Dermis microvascular lymphatic vessel endothelial cell (primary cell): ENCODE measurements at places on chromosomes 3 and 15. TPM values are rescaled to one million over a fixed set of nuclear protein-coding genes. Genes with fewer than 3 reads are reported as not detected.
A peak's percentile ranks its signal among the peaks of the same experiment; 100 is the strongest.

DNA sequence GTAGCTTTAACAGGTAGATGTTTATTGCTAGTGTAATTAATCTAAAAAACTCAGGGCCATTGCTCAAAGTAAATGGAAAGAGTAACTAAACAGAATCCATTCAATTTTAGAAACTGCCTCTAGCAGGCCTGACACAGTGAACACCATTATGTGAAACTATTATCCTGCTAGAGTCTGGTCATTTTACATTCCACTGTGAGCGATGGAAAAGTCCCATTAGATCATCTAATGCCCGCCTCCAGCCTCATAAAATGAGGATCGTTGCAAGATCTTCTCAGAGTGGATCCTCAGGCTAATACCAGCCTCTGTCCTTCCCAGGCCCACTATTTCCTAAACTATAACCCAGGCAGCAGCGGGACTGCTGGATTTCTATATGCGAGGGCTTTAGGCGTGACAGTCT is 107.7 kb downstream of the WDR76 start:
- no peak for DNase-seq

DNA sequence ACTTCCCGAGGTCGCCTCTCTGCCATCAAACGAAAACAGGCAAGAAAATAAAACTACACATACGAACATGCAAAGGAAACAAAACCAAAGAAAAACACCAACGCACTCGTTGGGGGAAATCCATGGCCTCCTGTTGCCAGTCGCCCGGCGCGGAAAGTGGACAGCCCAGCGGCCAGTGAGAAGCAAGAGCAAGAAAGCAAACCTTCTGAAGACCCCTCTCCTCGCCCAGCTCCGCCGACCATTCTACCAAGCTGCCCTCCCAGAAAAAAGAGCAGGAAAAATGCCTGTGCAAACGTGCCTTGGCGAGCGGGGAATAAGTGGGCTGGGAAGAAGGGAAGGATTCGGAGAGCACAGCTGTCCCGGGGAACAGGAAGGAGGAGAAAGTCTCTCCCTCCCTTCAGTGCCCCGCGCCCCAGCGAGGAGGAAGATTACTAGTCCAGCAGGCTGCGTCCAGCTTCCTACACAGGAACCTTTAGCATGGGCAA is 802 bp upstream of the NECTIN3 start:
- DNase-seq: no peak

- no peak for DNase-seq
Observed at GRCh38 chr15:81419332-81419943, 45.4 kb upstream of the TMC3 start.

DNA sequence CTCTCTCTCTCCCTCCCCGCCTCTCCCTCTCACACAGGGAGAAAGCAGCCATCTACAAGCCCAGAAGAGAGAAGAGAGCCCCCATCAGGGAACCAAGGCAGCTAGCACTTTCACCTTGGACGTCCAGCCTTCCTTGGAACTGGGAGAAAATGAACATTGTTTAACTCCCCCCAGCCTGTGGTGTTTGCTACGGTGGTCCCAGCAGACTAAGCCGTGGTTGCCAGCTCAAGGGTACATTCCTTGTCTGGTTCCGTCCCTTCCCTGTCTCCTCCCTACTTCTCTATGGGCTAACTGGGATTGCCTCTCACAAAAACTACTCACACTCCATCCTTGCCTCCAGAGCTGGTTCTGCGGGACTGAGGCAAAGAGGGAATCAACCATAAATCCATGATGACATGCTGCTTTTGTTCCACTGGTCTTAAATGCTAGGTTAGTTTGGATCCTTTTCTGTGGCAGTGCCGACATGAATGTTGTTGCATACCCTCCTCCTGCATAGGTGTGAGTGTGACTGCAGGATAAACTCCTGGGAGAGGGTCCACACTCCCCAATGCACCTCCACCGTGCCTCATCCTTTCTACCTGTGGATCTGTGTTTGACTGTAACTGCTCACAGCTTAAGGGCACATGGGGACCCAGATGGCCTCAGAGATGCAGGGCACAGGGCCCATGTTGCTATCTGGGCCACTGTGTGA is 12.0 kb downstream of the C3orf22 start:
- DNase-seq: no peak

Gene SEMA6D
- total RNA-seq: 0.39 and 1.5 TPM in 2 replicates

DNA sequence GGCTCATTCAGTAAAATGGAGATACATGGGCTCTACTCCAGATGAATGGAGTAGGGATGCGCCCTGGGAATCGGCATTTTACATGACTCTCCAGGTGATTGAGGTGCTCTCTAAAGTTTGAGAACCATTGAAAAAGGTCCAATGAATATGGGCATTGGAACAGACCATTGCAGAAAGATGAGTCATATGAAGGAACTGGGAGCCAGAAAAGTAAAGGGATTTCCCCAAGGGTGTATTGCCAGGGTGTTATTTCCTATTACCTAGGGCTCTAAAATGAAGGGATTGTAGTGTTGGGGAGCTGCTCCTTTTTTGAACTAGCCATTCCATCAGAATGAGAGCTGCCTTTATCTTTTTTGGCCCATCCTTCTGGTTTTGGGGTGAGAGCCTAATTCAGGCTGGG is 21.7 kb downstream of the CLDN11 start:
- DNase-seq: peak; percentile 42

Gene RGMA
- total RNA-seq: under 0.01 TPM in 2 replicates

DNA sequence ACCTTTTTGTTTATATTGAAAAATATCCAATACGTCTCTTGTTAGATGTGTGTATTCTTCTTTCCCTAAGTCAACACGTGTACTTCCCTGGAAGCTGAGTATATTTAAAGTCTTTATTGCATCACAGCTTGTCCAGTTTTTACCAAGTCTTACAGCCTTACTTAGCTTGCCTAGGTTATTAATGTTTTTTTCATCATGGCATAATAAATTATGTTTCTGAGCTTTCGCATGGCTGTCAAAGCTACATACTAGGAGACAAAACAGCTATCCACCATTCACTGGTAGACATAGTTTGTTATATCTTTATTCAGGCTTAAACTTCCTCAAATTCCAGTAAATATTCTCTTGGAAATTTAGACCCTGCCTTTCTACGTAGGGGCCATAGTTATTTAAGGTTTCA is 224.2 kb downstream of the BCHE start:
- no peak for DNase-seq

- DNase-seq: no peak
Observed at GRCh38 chr15:96365781-96366525, 35.5 kb downstream of the NR2F2 start.

DNA sequence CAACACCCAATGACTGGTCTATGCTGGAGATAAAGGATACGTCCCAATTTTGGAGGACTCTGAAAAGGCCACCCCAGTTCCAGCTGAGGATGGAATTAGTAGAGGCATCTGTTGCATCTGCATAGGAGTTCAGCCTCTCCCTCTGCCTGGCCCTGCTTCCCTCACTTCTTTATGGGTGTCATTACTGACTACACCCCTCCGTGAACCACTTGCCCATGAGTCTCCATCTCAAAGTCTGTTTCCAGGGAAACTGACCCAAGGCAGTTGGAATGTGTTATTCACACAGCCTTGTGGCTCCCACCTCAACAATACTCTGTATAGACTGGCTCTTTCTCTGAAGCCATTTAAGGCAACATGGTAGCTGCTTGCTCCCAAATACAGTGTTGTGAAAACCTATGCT is 21.4 kb upstream of the PCOLCE2 start:
- no peak for DNase-seq

Gene ASB14
- not detected in 2 replicates for total RNA-seq

DNA sequence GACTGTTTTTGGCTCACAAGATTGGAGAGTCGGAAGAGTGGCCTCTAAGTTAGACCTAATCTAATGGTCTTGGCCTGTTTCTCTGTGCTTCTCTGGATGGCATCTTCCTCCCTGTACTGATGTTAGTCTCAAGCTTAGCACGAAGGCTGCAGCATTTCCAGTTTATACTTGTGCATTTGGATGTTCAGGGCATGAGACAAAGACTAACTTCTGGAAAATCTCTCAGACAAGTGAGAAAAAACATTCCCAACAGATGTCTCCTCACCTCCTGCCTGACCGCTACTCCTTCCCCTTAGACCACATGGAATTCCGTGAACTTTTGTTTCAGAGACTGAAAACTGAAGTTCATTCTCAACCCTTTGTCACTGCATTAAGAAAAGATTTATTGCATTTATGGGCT is 410.8 kb upstream of the MCTP2 start:
- no peak for DNase-seq

- DNase-seq: no peak
Observed at GRCh38 chr3:82001276-82001923, 240.0 kb upstream of the GBE1 start.

DNA sequence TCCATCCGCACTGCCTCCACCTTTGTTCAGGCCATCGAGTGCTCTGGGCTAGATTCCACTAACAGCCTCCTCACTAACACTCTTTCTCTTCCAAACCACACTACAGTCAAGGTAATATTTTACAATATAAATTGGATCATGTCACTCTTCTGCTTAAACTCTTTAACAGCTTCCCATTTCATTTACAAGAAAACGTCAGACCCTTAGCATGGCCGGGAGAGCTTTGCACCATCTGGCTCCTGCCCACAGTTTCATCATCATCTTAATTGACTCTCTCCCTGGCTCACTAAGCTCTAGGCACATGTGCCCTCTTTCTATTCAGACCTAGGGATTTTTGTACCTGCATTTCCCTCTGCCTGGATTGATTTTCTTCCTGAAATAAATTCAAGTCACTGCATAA is 354.7 kb downstream of the FGF12 start:
- DNase-seq: no peak

Gene LINGO1
- total RNA-seq: 0.13 TPM in 2 replicates

Gene C3orf49
- total RNA-seq: not detected in 2 replicates

Gene CA12
- 0.13 and 0.38 TPM in 2 replicates for total RNA-seq

Gene LMAN1L
- not detected in 2 replicates for total RNA-seq

- no peak for DNase-seq
Observed at GRCh38 chr3:129286081-129286480, 7.4 kb downstream of the HMCES start.

- DNase-seq: no peak
Observed at GRCh38 chr3:193086681-193087080, 154.3 kb upstream of the PLAAT1 start.

DNA sequence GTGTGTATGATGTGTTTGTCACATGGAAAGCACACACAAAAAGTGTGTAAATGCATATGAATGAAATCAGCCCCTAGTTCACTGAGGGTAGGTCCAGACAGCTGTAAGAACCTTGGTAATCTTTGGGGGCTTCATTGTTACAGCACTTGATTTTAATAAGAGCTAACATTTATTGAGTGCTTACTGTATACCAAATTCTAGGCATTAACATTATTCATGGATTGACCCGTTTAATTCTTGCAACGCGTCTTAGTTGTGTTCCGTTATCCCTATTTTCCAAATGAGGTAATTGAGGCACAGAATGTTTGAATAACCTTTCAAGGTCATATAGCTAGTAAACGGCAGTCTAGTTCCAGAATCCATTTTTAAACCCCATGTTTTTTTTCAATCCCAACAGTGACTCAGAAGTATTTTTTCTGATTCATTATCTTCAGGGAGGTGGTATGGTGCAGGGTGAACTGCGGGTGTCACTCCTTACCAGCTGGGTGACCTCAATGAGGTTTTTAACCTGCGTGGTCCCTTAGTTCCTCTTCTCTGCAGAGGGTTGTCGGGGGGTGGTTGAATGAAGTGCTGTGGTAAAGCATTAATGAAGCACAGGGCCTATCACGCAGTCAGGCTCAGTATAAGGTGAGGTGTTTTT is 14.2 kb downstream of the RAB8B start:
- no peak for DNase-seq

DNA sequence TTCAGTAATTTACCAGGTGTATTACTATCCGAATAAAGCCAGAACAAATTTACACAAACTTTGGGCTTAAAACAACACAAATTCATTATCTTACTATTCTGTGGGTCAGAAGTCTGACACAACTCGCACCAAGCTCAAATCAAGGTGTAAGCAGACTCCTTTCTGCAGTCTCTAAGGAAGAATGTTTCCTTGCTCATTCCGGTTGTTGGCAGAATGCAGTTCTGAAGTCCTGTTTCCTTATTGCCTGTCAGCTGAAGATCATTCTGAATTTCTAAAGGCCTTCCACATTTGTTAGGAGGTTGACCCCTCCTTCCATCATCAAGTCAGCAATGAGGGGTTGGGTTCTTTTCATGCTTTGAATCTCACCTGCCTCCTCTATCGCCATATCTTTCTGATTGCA is 183.2 kb downstream of the FHIT start:
- DNase-seq: no peak

- no peak for DNase-seq
Observed at GRCh38 chr15:74209560-74209958, 7.0 kb upstream of the STRA6 start.

- DNase-seq: no peak
Observed at GRCh38 chr3:147836330-147836729, 427.2 kb downstream of the ZIC1 start.
